Stimulated activated CD4-positive, alpha-beta T cell treated with anti-CD3 and anti-CD28 coated beads, Interleukin-4, amount 100 ng/mL, for 48 hours (primary cell): ENCODE measurements at places on chromosomes 11 and 22.

- no peak for DNase-seq
Observed at GRCh38 chr11:31000381-31000780, 369.2 kb downstream of the DCDC1 start.

DNA sequence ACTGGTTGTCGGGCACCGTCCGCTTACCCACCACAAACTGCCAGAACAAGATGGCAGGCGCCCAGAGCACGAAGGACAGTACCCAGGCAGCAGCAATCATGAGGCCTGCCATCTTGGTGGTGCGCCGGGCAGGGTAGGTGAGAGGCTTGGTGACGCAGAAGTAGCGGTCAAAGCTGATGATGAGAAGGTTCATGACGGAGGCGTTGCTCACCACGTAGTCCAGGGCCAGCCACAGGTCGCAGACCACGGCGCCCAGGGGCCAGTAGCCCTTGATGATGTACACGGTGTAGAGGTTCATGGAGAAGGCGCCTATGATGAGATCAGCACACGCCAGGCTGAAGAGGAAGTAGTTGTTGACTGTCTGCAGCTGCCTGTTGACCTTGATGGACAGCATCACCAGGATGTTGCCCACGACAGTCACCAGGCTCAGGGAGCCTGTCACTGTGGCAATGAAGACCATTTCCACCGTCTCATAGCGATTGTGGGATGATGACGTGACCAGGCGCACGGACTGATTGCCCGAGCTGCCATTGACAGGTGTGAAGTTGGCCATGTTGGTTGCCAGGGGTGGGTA lies 4.6 kb downstream of the MDK start:
- DNase-seq, result no peak

GRCh38 chr22:49967706-49968208 lies 7.2 kb downstream of the PIM3 start:
- DNase-seq, result no peak

GRCh38 chr11:128772814-128773213 lies 78.9 kb downstream of the FLI1 start:
- no peak for DNase-seq

- no peak for DNase-seq
Observed at GRCh38 chr22:19750507-19751490, 9.8 kb upstream of the TBX1 start.

- no peak for DNase-seq
Observed at GRCh38 chr11:108662700-108663099, 2.2 kb upstream of the DDX10 start.

DNA sequence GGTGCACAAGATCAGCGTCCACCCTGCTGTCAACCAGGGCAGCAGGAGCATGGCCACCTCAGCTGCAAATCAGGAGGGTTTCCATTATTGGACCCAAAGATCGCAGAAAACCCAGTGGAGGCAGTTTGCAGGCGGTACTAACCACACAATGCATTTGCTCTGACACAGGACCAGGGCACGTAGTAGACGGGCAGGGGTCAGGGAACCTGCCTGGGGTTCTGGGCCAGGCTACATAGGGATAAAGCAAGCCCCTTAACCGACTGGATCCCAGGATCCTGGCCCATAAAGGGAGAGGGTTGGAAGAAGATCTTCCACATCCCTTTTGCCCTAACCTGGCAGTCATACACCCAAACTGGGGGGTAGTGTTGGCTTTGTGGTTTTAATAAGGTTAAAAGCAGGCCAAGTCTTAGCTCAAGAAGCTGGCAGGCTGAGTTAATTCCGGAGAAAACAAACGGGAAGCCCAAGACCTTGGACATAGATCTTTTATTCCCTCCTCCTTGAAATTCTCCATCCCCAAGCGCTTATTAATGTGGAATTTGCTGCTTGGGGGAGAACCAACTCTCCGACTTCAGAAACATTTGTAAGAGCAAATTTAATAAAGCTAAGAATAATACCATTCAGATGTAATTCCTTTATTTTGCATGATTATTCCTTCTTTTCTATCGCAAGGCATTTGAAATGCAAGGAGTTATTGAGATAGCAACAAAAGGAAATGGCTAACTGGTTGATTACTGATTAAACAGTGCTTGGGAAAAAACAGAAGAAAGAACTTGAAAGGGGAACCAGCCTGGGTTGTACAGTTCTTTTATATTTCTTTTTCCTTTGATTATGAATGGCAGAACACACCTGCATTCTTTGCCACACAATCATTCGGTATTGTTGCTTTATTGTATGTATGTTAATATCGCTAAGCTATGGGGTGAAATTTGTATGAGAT lies 6.3 kb upstream of the ARHGAP8 start:
- no peak for DNase-seq

GRCh38 chr22:19962246-19962908 lies 20.8 kb upstream of the TXNRD2 start:
- peak; percentile 73 for DNase-seq

GRCh38 chr11:41612415-41612814 lies 153.0 kb upstream of the LRRC4C start:
- DNase-seq, result no peak
